WTC11 (cell line): ENCODE measurements at places on chromosomes 2 and 18. TPM values are rescaled to one million over a fixed set of nuclear protein-coding genes. Genes with fewer than 3 reads are reported as not detected.

Gene ZNF516
- total RNA-seq: 47.3 to 58.6 TPM (median 50.1 TPM) in 3 replicates

Gene SERPINB7
- not detected in 3 replicates for total RNA-seq

Gene ST3GAL5
- total RNA-seq: 5.9 to 6.8 TPM (median 6.2 TPM) in 3 replicates

Gene SAG
- 0.14 TPM in 1 of 3 replicates, not detected in the others for total RNA-seq

Gene IHH
- total RNA-seq: 0.11 TPM in 1 of 3 replicates, not detected in the others

Gene ERICH2
- 1.1 to 1.6 TPM (median 1.1 TPM) in 3 replicates for total RNA-seq

Gene PROKR1
- 2.6 to 4.4 TPM (median 2.8 TPM) in 3 replicates for total RNA-seq

Gene ATP6V1B1
- not detected in 3 replicates for total RNA-seq

Gene EN1
- not detected in 3 replicates for total RNA-seq

- no peaks in the 10 kb centered on the region for H3K27me3 ChIP-seq
- no peak overlapping the region for H3K27ac ChIP-seq
- peaks cover 5% of the 10 kb centered on the region; the same call in 1 of the 2 replicates for H3K36me3 ChIP-seq
- no peak for DNase-seq
Observed at GRCh38 chr2:112096098-112096497, 41.0 kb downstream of the TMEM87B start.

DNA sequence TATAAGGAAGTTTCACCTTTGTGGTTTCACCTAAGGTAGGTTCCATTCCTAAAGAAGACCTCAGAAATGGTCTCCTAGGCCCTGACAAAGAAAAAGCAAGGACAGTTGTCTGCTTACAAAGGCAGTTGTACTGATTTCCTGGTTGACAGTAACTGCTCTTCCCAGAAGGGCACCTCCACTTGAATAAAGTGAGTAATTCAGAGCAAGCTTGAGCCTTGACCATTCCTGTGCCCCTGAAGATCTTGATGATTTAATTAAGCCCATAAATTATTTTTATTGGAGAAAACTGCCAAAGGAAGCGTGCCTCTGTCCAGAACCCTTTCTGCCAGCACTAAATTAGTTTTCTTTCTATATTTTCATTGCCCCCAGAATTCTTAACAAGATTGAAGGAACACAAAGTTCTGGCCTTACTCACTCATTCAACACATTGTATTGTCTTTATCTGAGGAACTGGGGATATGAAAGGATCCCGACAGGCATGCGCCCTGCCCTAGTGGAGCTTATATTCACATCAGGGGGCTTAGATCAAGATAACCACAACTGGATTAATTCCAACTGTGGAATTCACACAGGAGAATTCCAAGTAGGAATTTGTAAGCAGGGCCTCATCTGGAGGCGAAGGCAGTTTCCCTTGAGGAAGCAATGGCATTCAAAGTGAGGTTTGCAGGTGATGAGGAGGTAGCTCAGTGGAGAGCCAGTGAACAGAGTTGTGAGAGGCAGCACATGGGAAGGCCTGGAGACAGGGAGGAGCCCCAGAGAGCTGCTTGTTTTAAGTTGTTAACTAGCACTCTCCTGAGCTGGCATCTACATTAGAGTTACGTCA is 21.2 kb downstream of the PTRHD1 start:
- H3K4me1 ChIP-seq: peaks cover 14% of the 10 kb centered on the region
- peaks cover 11% of the 10 kb centered on the region for H3K36me3 ChIP-seq
- H3K4me3 ChIP-seq: no peak overlapping the region
- no peak for DNase-seq

DNA sequence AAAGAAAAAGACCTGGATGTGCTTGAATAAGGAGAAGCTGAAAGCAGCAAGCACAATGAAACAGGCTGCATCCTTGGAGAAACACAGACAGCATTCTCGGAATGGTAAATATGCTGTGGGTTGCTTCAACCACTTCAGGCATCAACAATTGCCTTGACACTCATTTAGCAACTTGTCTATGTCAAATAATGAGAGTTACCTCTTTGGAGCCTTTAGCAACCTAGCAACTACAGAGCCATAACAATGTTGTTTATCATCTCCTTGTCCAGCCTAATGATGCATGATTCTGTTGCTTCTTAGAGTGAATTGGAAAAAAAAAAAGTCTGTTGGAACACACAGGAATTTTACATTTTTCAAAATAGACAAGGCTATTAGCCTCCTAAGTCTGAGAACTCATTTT is 410.6 kb downstream of the PIK3C3 start:
- no peaks in the 10 kb centered on the region for H3K36me3 ChIP-seq
- no peaks in the 10 kb centered on the region for H3K27me3 ChIP-seq
- no peak overlapping the region for H3K27ac ChIP-seq
- peaks cover 18% of the 10 kb centered on the region for H3K4me1 ChIP-seq

DNA sequence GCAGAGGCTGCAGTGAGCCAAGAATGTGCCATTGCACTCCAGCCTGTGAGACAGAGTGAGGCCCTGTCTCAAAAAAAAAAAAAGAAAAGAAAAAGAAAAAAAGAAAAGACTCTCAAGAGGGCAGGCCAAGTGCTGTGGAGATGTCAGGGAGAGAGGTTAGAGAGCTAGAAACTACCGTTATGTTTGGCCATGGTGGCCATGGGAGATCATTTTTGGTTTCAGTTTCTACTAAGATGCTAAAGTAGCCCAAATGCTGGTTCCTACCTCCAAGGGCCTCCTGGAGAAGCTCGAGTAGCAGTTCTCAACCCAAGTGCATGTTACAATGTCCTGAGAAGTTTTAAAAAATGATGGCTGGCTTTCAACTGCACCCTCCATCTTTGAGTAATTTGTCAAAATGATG is 47.4 kb upstream of the TCF4 start:
- DNase-seq: no peak
- H3K36me3 ChIP-seq: no peaks in the 10 kb centered on the region
- H3K4me3 ChIP-seq: no peak overlapping the region
- no peak overlapping the region for H3K27ac ChIP-seq
- H3K27me3 ChIP-seq: no peaks in the 10 kb centered on the region
- H3K4me1 ChIP-seq: peaks cover 3% of the 10 kb centered on the region

DNA sequence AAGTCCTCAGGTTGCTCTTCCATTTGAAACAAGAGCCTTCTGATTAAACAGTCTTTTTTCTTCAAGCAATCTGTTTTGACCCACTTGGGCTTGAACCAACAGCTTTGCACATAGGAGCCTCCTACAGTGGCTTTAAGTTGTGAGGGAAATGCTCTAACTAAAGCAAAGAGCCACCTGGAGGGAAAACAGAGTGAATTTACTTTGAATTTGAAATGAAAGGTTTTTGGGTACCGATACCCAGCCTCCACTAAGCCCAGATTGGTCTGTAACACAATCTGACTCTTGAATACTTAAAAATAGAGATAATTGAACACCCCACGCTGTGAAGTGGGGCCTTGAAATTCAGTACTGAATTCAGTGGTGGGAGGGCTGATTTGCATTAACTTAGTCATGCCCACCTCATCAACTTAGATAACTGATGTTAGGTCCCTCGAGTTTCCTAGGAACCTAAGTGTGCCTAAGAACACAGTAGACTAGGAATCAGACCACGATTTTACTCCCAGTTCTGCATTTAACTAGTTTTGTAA is 56.3 kb upstream of the ACVR1C start:
- H3K27me3 ChIP-seq: peaks cover 100% of the 10 kb centered on the region
- H3K36me3 ChIP-seq: no peaks in the 10 kb centered on the region
- DNase-seq: no peak
- H3K4me1 ChIP-seq: no peaks in the 10 kb centered on the region
- H3K27ac ChIP-seq: no peak overlapping the region

DNA sequence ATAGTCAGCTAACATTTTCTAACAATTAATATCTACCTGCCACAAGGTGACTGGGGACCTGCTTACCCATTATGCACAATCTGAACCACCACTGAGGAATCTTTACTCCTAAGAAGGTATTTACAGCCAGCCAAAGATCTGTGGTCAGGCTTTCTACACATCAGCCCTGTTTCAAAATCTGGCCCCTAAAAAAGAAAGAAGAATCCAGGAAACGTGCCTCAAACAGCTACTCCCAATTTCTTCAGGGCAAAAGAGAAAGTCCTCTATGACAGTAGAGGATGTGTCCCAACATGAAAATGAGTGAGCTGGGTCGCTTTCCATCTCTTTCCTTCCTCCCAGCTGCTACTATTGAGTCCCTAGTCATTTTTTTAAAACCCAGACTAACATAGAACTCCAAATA is 79.5 kb downstream of the EPB41L3 start:
- H3K36me3 ChIP-seq: no peaks in the 10 kb centered on the region
- no peaks in the 10 kb centered on the region for H3K27me3 ChIP-seq
- H3K4me3 ChIP-seq: no peak overlapping the region
- DNase-seq: no peak
- no peak overlapping the region for H3K27ac ChIP-seq
- H3K4me1 ChIP-seq: peaks cover 17% of the 10 kb centered on the region

- peaks cover 11% of the 10 kb centered on the region for H3K4me1 ChIP-seq
- DNase-seq: no peak
- H3K4me3 ChIP-seq: no peak overlapping the region
- H3K27me3 ChIP-seq: peaks cover 42% of the 10 kb centered on the region
- no peak overlapping the region for H3K27ac ChIP-seq
Observed at GRCh38 chr2:64992990-64993389, 3.8 kb downstream of the SLC1A4 start.

DNA sequence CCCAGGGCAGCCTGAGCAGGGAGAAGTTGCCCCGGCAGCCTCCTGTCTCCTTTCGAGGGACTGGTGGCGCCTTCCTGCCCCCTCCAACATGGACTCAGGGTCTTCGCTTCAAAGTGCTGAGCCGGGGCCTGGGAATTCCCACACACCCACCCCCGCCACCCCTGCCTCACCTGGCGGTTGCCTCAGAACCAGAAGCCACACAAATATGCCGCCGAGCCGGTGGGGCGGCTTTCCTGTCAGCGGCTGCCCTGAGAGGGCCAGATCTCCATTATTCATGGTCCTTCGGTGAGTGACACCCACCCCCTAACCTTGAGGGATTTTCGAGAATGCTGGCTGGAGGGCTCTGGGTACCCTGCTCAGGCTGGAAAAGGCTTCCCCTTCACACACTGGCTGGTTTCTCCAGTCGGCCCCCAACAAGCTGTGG is 71.7 kb downstream of the SMAD7 start:
- no peaks in the 10 kb centered on the region; the same call in 1 of the 2 replicates for H3K27me3 ChIP-seq
- H3K36me3 ChIP-seq: peaks cover 6% of the 10 kb centered on the region
- no peak overlapping the region for H3K27ac ChIP-seq

DNA sequence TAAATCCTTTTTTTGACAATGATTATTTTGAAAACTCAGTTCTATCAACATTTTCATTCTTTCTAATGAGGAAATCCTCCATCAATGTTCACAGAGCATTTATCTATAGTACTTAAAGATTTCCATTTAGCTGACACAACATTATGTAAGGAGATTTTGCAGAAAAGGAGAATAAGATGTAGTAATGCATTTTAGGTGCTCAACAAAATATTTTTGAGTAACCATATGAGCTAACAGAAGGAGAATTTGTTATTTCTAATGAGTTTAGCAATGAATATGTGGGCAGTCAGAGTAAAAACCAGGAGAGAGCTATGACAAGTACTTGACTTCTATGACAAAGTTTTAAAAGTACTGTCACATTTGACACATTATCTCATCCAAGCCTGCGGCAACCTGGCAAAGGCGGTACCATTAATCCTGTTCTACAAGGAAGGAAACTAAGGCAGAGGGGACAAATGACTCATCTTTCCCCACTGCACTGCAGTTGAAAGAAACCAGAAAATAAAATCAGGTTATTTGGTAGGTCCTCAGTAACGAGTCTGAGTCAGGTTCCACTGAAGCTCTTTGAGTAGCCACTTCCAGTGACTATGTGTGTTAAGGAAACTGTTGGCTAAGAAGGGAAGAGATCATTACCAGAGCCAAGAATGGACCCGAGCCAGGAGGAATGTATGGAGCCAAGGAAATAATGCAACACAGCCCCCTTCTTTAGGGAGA is 134.1 kb upstream of the ITGB6 start:
- H3K27ac ChIP-seq: no peak overlapping the region
- no peak for DNase-seq
- H3K36me3 ChIP-seq: no peaks in the 10 kb centered on the region
- H3K4me1 ChIP-seq: peaks cover 38% of the 10 kb centered on the region
- no peaks in the 10 kb centered on the region for H3K27me3 ChIP-seq

DNA sequence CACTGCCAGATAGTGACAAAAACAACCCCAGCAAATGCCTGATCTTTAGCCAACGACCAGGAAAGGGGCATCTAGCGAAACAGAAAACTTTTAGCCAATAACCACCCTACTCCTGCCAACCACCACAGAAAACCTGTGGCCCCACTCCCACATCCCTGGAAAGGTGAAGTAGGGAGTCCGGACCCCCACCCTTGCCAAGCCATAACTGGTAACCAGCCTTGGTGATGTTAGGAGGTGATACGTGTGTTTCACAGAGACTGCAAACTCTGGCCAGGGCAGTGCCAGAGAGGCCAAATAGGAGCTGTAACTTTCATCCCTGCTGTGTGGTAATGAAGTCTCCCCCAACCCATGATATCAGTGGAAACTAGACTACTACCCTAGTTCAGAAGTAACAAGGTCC is 27.6 kb downstream of the SCTR start:
- peaks cover 9% of the 10 kb centered on the region for H3K4me1 ChIP-seq
- H3K27ac ChIP-seq: no peak overlapping the region
- H3K36me3 ChIP-seq: peaks cover 13% of the 10 kb centered on the region
- peaks cover 13% of the 10 kb centered on the region for H3K27me3 ChIP-seq

DNA sequence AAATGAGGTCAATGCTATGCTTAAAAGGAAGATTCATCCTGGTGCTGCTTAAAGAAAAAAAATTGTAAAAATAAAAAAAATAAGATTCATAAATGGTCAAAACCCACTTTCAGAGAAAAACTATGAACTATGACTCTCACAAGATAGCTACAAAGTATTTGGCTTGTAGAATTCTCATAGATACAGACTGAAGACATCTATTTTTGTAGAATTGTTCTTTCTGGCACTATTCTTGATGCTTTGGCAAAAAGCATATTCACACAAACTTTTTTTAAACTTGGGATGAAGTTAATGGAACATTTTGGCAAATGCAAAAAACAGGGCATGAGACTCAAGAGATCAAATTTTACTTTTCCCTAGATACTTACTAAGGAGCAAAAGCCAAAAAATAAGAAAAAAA is 12.5 kb upstream of the ANKRD29 start:
- peaks cover 6% of the 10 kb centered on the region for H3K4me1 ChIP-seq
- H3K27ac ChIP-seq: no peak overlapping the region
- DNase-seq: no peak
- H3K4me3 ChIP-seq: no peak overlapping the region

DNA sequence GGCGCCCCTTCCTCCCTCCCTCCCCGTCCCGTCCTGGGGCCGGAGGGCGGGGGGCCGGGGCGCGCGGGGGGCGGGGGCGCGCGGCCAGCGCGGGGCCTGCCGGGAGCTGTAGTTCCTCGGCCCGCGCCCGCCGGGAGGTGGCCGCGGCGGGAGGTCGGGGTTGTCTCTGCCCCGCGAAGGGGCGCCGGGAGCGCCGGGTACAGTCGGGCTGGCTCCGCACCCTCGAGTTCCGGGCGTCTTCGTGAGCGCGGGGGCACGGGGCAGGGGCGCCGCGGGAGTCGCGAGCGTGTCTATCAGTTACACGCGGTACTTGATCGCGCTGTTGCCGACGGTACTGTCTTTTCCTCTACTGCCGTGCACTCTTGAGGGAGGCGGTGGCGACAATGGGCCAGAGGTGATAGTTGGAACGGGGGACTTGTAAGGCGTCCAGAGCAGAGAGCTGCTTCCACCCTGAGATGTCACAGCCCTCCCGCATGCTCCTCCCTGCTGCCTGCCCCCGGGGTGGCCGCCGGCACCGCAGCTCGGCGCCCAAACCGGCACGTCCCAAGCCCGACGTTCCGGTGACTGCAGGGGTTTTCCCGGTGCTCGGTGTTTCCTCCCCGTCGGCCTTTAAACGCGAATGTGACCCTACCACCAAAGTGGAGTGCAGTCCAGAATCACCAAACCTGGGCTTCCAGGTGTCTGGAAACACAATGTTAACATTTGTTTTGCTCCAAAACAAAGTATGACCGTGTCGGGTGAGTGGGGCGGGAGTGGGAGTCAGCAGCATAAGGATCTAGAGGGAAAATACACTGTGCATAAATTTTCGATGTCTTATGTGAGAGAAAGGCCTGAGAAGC is at the start of gene PRKD3:
PRKD3 (minus strand) TSS at position 48 of the 839 bp plus-strand sequence. CDS start 8,309 bp downstream, outside the sequence.
- peak within 1 kb of the TSS; percentile 98 for H3K27ac ChIP-seq
- H3K27me3 ChIP-seq: peaks cover 20% of the 10 kb centered on the region
- H3K4me1 ChIP-seq: peaks cover 39% of the 10 kb centered on the region
